ENCODE measurements at places on chromosomes 2 and 18. TPM values are rescaled to one million over a fixed set of nuclear protein-coding genes. Genes with fewer than 3 reads are reported as not detected.

DNA sequence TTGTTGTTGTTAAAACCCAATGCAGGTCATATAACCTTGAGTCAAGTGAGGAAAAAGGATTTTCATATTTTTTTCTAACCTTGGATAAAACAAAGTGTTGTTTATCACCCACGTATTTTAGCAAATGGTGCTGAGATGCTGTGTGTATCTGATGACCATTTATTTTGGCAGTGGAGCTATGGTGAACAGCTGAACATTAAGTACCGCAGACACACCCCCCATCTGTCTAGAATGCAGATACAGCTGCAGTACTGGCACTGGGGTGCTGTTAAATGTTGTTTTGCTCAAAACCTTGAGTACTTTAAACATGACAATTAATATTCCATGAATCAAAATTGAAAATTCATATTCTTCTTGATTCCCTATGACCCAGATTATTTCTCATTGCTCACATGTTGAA, 773.3 kb upstream of the SLC39A10 start:
- no peak overlapping the region for H3K4me3 ChIP-seq
- H3K4me1 ChIP-seq, result no peaks in the 10 kb centered on the region
- no peaks in the 10 kb centered on the region for H3K27me3 ChIP-seq
- no peak for DNase-seq
- no peak overlapping the region for H3K27ac ChIP-seq
- H3K36me3 ChIP-seq, result no peaks in the 10 kb centered on the region

DNA sequence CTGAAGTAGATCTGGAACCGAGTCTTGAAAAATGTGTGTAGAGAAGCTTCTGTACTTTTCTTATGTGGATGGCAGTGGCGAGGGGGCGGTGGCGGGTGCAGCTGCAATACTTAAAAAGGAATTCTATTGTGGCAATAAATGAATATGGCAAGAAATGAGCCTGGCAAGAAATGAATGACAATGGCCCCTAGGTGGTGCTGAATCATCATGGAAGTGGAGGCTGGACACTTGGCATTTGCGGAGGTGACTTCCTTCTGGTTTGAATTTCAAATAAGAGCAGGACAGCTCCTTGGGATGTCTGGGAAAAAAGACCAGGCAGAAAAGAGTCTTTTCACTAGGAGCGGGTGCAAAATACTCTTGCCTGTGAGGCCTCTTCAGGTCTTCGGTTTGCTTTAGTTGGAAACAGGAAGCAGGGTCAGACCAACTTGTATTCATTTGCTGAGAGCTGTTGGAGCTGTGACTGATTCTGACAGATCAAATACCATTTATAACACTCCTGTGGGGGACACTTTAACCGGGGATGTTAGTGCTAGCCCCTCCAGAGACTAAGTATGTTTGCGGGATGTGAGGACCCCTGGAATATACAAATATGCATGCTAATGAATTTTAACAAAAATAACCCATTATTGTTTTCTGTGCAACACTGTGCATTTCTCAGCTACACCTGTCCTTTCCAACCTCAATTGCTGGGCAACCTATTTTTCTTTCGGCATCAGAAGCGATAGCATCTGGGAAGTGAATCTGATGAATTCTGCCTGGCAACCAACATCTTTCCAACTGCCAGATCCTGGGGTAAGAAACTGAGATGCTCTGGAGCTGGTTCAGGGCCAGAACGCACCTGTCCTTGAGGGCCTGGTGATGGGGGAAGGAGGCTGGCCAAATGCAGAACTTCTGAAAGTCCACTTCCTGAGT, 35.4 kb downstream of the FASTKD2 start:
- no peak overlapping the region for H3K27ac ChIP-seq
- H3K4me1 ChIP-seq, result peaks cover 11% of the 10 kb centered on the region
- peak; percentile 47 for DNase-seq
- no peaks in the 10 kb centered on the region for H3K27me3 ChIP-seq
- no peak overlapping the region for H3K4me3 ChIP-seq
- no peaks in the 10 kb centered on the region for H3K36me3 ChIP-seq

DNA sequence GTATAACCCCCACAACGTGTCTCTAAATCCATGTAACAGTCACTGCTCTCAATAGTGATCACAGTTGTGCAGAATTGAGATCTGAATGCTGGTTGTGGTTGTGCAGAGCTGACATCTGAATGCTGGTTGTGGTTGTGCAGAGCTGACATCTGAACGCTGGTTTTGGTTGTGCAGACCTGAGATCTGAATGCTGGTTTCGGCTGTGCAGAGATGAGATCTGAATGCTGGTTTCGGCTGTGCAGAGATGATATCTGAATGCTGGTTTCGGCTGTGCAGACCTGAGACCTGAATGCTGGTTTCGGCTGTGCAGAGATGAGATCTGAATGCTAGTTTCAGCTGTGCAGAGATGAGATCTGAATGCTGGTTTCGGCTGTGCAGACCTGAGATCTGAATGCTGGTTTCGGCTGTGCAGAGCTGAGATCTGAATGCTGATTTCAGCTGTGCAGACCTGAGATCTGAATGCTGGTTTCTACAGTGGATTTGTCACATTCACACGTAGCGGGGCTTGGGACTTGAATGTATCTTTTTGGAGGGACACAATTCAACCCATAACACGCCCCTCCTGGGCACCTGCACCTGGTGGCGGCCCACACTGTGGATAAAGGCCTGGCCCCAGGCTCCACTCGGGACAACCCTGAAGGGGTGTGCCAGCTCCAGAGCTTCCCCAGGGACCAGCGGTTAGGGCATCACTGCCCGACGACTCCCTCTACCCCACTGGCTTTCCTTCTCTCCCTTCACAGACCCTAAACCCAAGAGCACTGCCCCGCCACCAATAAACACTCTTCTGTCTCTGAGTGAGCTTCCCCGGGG, 51.1 kb upstream of the SLC66A3 start:
- no peaks in the 10 kb centered on the region for H3K4me1 ChIP-seq
- no peak for DNase-seq
- no peaks in the 10 kb centered on the region for H3K36me3 ChIP-seq
- no peak overlapping the region for H3K27ac ChIP-seq
- H3K4me3 ChIP-seq, result no peak overlapping the region

DNA sequence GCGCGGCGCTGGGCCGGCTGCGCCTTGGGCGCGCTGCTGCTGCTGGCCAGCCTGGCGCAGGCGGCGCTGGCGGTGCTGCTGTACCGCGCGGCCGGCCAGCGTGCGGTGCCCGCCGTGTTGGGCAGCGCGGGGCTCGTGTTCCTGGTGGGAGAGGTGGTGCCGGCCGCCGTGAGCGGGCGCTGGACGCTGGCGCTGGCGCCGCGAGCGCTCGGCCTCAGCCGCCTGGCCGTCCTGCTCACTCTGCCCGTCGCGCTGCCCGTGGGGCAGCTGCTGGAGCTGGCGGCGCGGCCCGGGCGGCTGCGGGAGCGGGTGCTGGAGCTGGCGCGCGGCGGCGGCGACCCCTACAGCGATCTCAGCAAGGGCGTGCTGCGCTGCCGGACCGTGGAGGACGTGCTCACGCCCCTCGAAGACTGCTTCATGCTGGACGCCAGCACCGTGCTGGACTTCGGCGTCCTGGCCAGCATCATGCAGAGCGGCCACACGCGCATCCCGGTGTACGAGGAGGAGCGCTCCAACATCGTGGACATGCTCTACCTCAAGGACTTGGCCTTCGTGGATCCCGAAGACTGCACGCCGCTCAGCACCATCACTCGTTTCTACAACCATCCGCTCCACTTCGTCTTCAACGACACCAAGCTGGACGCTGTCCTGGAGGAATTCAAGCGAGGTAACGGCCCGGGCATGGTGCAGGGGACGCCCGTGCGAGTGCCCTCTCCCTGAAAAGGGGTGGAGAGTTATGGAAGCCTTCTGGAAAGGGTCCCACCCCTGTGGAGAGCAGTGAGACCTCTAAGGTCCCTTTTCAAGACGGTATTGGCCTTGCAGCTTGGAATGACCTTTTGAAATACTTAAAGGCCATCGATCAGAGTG, 1.0 kb downstream of the CNNM3 start:
- peak overlapping the region; percentile 41 for H3K4me3 ChIP-seq
- no peak for DNase-seq
- peaks cover 50% of the 10 kb centered on the region for H3K4me1 ChIP-seq
- peak overlapping the region; percentile 98 for H3K27ac ChIP-seq

The IER3IP1 gene
- total RNA-seq, result 13.7 TPM

The SERPINB12 gene
- total RNA-seq, result not detected

DNA sequence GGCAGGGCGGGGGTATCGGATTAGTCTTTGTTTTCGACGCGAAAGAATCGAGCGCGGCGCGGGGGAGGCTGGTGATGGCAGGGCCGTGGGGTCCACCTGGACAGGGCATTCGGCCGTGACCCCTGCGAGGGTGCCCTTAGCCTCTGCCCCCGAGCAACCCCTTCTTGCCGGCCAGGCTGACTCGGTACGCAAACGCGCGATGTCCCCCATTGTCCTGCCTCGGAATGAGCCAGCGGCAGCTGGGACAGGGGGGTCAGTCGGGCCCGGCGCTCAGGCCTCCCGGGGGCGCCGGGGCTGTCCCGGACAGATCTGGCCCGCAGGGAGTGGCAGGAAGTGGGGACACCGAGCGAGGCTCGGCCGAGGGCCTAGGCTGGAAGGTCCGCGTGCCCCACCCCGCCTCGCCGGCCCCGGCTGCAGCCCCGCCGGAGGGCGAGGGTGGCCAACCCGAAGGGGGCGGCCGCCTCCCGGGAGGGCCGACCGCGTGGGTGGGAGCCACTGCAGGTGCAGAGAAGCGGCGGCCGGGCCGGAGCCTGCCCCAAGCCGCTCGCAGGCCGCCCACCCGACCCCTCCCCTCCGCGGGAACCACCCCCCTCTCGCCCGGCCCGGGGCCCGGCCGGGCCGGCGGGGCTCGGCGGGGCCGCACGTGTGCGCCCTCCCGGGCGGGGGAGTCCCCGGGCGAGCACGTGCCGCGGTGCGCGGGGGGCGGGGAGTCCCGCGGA, at the start of gene TET3:
TET3 (plus strand) TSS at position 708 of the 719 bp plus-strand sequence. CDS start 1,494 bp downstream, outside the sequence.
- peak within 1 kb of the TSS; percentile 63 for H3K4me3 ChIP-seq
- DNase-seq, result peak; percentile 94
- H3K27me3 ChIP-seq, result no peaks in the 10 kb centered on the region
- peak within 1 kb of the TSS; percentile 91 for H3K27ac ChIP-seq
- no peaks in the 10 kb centered on the region for H3K36me3 ChIP-seq

The LRATD1 gene
- 3.1 TPM for total RNA-seq

- no peak for DNase-seq
- no peak overlapping the region for H3K4me3 ChIP-seq
- H3K27me3 ChIP-seq, result no peaks in the 10 kb centered on the region
Observed at GRCh38 chr2:30218338-30218713, 13.0 kb upstream of the LBH start.

DNA sequence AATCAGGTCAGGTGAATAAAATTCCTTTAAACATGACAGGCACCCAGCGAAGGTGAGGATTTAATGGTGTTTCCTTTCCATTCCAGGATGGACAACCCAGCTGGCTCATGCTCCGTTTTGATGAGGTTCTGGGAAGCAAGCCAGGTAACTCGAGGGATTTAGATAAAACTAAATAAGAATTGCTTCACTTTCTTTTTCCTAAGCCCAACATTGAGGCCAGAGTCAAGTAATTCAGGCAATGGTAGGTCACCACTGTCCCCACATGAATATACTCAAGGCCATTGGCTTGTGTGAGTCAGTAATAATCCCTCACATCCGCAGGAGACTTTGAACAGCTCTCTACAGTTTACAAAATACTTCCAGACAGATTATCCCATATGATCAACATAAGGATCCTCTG, 16.2 kb upstream of the LRATD1 start:
- no peaks in the 10 kb centered on the region for H3K4me1 ChIP-seq
- H3K27ac ChIP-seq, result no peak overlapping the region
- H3K27me3 ChIP-seq, result no peaks in the 10 kb centered on the region

The DLGAP1 gene
- total RNA-seq, result 3.3 TPM

DNA sequence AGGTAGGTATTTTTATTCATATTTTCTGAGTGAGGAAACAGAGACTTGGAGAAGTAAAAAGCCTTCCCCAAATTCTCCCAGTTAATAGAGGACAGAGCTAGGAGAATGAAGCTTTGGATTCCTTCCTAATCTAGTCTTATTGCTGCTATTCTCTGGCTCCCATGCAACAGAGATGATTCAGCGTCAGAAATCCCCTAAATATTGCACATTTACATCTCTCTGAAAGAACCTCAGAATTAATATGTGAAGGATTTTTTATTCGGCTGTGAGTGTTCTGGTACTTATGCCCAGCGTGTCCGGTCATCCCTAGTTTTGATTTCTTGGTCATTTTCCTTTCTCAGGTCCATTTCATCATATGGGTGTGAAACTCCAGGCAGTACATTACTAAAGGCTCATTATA, 91.2 kb upstream of the SESTD1 start:
- no peaks in the 10 kb centered on the region for H3K27me3 ChIP-seq
- H3K4me1 ChIP-seq, result no peaks in the 10 kb centered on the region
- H3K27ac ChIP-seq, result no peak overlapping the region
- no peak overlapping the region for H3K4me3 ChIP-seq
- DNase-seq, result no peak

The CD28 gene
- total RNA-seq, result 0.61 TPM

The CCDC74A gene
- total RNA-seq, result 0.46 TPM

DNA sequence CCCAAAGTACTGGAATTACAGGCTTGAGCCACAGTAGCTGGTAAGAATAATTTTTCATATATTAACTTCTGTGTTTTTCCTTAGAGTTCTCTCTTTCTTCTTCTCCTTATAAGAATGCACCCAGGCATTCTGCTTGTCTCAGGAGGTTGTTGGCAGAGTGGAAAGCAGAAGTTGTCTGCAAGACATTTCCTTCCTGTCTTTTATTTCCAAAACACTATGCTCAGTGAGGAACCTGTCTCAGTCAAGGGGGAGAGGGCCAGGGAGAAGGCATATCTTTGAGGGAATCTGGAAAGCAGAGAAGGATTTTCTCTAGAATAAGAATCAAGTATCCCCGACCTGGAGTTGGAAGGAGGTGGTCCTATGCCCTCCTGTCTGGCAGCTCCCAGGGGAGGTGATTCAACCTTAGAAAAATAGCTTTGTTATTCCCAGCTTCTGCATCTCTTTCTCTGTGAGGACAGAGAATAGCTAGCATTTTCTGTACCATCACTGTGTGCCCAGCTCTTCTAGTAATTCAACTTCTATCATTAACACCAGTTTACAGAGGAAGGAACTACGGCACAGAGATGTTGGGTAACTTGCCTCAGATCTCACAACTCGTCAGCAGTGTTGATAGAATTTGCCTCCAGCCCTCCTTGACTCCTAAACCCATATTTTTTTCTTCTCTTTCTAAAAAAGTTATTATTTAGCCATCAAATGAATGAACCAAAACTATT, 3.8 kb upstream of the LPIN2 start:
- H3K27ac ChIP-seq, result peak overlapping the region; percentile 88
- no peaks in the 10 kb centered on the region for H3K36me3 ChIP-seq
- DNase-seq, result no peak
- H3K27me3 ChIP-seq, result no peaks in the 10 kb centered on the region
- H3K4me3 ChIP-seq, result no peak overlapping the region
- H3K4me1 ChIP-seq, result peaks cover 41% of the 10 kb centered on the region

The GALNT5 gene
- 33.9 TPM for total RNA-seq

GRCh38 chr2:68388772-68389171, 23.7 kb downstream of the PLEK start:
- no peak overlapping the region for H3K4me3 ChIP-seq
- H3K27ac ChIP-seq, result no peak overlapping the region
- no peak for DNase-seq
- H3K36me3 ChIP-seq, result no peaks in the 10 kb centered on the region
- no peaks in the 10 kb centered on the region for H3K27me3 ChIP-seq
- peaks cover 4% of the 10 kb centered on the region for H3K4me1 ChIP-seq

Data from upper lobe of left lung (tissue), 6 donors.